ENCODE measurements at places on chromosomes 6 and 20. TPM values are rescaled to one million over a fixed set of nuclear protein-coding genes. Genes with fewer than 3 reads are reported as not detected.

GRCh38 chr6:111576291-111576690 is 29.4 kb downstream of the TRAF3IP2 start:
- no peak for DNase-seq

- no peak for DNase-seq
Measured at GRCh38 chr6:1285956-1286355, 25.9 kb upstream of the FOXQ1 start.

- no peak for DNase-seq
Measured at GRCh38 chr6:41723530-41724227, 11.7 kb downstream of the TFEB start.

GRCh38 chr20:4942331-4942730 is 59.0 kb downstream of the SLC23A2 start:
- no peak for DNase-seq

Gene SPEF1
- 0.24 TPM for total RNA-seq

- DNase-seq, result no peak
Measured at GRCh38 chr6:113447088-113447831, 409.9 kb upstream of the MARCKS start.

Gene RAE1
- total RNA-seq, result 24.7 TPM

Gene CYP21A2
- 0.44 TPM for total RNA-seq

DNA sequence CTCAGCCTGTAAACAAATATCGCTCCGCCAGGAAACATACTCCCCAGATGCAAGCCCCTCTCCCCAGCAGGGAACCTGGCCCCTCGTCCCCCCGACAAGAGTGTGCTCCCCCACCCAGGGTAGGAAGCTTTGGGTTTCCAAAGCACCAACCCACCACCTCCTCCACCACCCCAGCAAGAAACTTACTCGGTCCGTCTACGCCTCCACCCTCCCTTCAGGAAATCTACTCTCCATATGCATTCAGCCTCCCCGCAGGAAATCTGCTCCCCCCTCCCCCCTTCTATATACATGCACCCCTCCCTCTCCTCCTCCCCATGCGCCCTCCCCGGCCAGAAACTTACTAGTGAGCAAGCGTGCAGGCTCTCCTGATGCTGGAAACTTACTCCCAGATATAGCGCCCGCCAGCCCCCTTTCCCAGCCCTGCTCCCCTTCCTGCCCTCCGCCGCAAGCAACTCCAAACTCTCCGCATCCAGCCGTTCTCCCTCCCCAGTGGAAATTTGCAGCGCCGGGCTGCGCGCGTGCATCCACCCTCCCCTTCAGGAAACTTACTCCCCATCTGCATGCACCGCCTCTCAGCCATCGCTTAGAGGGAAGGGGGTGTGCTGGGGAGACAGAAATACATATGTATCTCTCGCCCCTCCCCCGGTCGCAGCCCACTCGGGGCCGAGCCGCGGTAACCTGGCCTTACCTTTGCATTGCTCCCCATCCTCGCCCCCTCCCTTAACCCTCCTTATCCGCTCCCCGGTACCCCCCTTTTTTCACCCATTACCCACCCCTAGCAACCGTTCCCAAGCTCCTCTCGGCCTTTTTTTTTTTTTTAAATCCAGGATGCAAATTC is at the start of gene TRERF1:
TRERF1 (minus strand) TSS at position 594 of the 838 bp plus-strand sequence. CDS start 182,336 bp downstream, outside the sequence.
- DNase-seq, result peak; percentile 86

- DNase-seq, result no peak
Measured at GRCh38 chr20:53162251-53162835, 190.2 kb downstream of the TSHZ2 start.

DNA sequence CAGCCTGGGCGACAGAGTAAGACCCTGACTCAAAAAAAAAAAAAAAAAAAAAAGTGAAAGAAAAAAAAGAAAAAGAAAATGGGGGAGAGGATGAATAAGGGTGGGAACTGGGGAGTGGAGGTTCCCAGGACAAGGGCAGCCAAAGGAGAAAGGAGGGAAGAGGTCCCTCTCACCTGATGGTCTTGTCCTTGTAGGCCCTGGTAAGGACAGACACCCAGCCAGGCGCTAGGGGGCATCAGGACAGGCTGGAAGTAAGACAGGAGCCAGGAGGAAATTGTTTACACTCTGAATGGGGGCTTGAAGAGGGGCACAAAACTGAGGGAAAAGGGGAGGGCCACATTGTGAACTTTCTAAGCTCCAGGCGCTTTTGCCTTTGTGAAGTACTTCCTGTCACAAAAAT is 2.3 kb upstream of the ALDH5A1 start:
- DNase-seq, result no peak

DNA sequence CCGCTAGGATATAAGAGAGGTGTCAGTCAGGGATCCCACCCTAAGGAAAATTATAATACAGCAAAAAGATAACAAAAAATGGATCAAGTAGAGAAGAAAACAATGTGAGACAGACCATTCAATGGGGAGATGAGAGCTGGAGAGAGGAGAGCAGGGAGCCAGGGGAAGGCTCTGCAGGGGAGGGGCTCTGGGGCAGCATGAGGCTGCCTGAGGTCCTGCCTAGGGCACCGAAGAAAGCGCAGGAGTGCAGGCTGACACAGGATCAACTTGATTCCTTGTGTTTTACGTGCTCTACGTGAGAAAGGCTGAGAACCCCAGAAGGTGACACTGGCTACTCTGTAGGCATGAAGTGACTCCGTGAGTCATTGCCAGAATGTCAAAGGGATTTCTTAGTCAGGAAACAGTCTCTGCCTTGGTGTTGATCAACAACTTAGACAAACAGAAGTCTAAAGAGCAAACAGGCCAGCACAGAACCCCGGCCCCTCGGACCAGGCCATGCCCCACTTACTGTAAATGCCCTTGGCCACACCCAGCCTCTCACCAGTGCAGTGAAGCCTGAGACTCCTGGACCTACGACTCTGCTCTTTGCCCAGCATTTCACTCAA is 290.1 kb upstream of the PRDM1 start:
- no peak for DNase-seq

DNA sequence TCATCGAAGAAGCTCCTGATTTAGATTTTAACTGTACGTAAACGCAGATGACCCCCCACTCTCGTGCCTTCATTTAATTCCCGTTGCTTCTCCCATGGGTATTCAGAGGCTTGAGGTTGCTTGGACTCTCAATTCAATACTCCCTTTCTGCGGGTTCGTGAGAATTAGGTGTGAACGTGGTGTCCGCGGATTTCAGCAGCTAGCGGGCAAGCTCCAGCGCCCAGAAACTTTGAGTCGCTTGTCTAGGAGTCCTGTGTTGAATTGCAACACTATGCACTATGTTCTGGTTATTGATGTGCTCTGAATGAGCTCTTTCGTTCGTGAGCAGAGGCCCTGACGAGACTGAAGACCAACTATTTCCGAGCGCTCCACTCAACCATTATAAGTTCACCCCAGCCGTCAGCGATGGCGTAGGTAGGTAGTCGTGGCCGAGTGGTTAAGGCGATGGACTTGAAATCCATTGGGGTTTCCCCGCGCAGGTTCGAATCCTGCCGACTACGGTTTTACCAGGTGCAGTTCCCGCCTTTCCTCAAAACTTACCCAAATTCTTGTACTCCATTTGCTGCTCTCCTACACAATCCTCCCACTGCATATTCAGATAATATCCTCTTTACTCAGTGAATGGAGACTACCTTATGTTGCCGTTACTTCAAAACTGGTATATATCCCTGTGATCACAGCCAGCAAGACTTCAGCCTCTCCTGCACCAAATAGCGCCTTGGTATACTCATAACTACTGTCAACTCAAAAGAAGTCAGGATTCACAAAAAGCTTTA is 72.6 kb upstream of the ZNF184 start:
- DNase-seq, result no peak

DNA sequence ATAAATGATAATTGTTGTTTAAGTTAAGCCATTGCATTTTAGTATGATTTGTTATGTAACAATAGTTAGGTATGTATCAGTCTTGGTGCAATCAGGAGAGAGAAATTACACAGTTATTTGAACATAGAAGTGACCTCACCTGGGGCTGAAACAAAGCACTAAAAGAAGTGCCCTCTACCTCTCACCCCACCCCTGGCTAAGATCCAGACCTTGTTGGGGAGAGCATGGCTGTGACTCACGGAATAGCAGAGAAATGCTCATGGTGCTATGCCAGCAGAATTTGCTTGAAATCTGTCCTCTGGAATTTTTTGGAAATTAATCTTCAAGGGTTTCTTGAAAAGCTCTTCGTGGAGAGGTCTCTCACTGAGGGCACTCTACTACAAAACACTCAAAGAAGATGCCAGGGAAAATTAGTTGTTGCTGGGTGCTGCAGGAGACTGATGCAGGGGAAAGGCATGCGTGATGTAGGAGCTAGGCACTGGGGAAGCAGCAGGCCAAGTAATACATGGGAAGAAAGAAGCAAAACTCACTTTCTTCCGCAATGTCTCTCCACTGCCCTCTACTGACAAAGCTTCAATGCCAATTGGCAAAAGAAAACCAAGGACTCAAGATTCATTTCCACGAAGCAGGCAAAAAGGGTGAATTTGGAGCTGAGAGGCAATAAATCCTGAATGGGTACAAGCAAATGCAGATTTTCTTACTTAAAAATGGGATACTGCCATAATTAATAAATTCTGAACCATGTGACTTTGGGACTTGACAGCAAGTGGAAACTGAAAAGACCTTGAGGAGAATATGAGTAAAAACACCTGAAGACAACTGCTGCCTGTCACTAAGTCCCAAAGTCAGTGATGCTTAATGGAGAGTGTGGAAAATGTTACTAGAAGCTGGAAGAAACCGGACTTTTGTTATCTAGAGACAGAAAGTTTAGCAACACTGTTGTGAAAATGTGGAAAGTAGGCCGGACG is 136.3 kb upstream of the ZNF184 start:
- DNase-seq, result no peak

DNA sequence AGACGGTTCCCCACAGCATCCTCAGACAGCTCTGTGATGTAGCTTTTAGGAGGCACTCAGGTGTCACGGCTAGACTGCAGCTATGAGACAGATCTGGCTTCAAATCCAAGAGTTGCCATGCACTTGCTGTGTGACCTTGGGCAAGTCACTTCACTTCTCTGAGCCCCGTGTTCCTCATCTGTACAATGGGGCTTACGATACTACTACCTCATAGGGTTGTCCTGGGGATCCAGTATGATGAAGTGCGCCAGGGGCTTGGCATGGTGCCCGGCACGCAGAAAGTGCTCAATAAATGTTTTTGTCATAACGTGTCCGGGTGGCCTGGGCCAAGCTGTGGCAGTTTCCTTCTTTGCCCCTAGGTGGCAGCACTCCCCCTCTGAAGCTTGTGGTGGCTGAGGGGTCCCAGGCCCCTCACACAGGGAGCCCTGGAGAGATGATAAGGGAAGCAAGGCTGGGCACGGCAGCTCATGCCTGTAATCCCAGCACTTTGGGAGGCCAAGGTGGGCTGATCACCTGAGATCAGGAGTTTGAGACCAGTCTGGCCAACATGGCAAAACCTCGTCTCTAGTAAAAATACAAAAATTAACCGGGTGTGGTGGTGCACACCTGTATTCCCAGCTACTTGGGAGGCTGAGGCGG is 19.1 kb upstream of the CHMP4B start:
- no peak for DNase-seq

Gene CPXM1
- 84.0 TPM for total RNA-seq

Gene IL17A
- not detected for total RNA-seq

DNA sequence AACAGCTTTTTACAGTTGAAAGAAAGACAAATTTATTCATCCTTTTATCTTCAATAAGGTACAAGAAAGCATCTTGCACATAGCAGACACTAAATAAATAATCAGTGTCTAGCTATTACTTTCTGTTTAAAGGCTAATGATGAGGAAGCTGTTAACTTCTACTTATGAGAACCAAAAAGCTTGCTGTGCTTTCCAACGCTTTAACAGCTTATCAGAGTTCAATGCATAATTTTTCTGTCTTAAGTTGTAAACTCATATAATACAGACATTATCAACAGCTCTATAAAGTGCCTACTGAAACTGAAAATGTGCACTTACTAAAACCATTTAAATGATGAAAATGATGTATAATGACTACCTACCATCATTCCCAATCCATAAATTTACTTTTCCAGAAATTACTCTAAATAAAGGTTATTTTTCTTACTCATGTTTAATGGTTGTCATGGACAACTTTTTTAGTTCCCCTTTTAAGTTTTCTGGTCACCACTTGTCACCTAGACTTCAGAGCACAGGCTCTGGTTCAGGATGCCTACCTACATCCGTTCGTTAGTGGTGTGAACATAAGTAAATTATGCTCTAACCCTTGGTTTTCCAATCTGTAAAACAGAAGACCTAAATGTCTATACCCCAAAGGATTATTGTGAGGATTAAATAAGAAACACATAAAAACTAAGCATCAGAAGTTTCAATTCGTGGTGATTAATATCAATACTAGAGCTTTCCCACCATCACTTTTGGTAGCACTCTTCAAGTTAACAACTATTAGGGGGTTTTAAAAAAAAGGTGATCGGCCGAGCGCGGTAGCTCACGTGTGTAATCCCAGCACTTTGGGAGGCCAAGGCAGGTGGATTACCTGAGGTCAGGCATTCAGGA is 8.0 kb downstream of the PNISR start:
- DNase-seq, result no peak

GRCh38 chr6:43402820-43403219 is 24.5 kb upstream of the ABCC10 start:
- DNase-seq, result no peak

DNA sequence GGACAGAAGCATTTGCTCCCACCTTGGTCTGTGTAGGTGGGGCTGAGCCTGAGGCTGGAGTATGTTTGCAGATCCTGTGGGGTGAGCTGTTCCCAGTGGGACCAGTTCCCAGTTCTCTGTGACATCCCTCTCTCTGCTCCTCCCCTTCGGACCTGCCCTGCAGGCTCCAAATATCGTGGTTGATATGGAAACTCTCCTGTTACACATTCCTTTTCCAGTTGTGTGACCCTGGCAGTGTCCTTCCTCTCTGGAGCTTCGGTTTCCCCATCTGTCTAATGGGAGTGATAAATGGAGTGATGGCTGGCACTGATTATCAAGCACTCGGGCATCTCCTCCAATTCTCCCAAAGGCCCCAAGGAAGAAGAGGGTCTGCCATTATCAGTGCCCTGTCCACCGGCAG is 15.7 kb upstream of the TGM2 start:
- DNase-seq, result no peak

DNA sequence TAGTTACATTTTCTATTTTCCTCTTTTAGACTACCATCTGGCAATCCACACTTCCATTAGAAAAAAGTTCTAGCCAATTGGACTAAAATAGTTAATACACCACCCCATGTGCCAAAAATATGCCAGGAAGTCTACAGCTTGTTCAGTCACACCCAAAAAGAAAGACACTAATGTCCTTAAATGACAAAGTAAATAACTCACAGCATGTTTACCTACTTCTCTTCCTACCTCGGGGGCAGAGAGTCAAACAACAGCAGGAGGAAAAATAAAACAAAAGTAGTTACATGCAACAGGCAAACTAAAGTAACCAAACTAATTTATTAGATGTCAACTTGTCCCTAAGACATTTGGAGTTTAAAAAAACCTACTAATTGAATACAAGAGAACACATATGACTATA is 57.0 kb downstream of the UBE3D start:
- no peak for DNase-seq

GRCh38 chr20:57911512-57912226 is 201.9 kb upstream of the PMEPA1 start:
- no peak for DNase-seq

Data from osteocyte (in vitro differentiated cells).